ENCODE measurements at places on chromosomes 4 and X. TPM values are rescaled to one million over a fixed set of nuclear protein-coding genes. Genes with fewer than 3 reads are reported as not detected.

The CLGN gene
- total RNA-seq = not detected

The NAT8L gene
- total RNA-seq = 0.59 TPM

The GALNTL6 gene
- not detected for total RNA-seq

The EIF4E gene
- total RNA-seq = 181 TPM

The HOPX gene
- 151 TPM for total RNA-seq

The DCAF12L1 gene
- not detected for total RNA-seq

The NKX1-1 gene
- not detected for total RNA-seq

The TLR1 gene
- 0.51 TPM for total RNA-seq

The NWD2 gene
- not detected for total RNA-seq

The IBSP gene
- total RNA-seq = not detected

The SSX4B gene
- total RNA-seq = not detected

The DDIT4L gene
- total RNA-seq = 0.06 TPM

The CD38 gene
- total RNA-seq = 29.5 TPM

The AR gene
- not detected for total RNA-seq

Measured in activated CD8-positive, alpha-beta memory T cell treated with anti-CD3 and anti-CD28 coated beads for 36 hours (primary cell).